Breast epithelium (tissue), 4 donors: ENCODE measurements at places on chromosomes 6 and 20. TPM values are rescaled to one million over a fixed set of nuclear protein-coding genes. Genes with fewer than 3 reads are reported as not detected.

- no peak for DNase-seq
Measured at GRCh38 chr20:3041854-3042409, 1.5 kb upstream of the GNRH2 start.

DNA sequence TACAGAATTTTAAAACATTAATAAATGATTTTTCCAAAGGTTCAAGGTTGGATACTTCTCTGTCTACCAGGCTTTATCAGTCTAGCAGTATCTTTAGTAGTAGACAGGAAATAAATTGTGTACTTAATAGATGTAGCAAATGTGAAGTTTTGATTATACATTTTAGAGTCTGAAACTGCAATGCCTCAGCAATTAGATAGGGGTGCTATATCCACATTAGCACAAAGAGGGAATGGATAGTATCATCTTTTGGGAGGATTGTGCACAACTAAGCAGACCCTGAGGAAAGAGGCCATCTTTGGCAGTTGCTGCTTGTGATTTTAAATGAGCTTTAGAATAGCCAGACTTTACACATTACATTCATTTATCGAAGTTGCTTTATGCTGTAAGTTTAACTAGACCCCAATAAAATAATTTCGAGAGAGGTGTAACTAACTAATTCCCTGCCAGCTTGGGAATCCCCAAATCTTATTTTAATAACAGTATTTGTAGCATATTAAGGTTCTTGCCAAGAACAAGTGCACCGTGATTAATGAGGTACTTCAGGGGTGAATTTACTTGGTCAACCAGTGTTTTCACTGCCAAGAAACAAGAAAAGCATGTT, 2.8 kb downstream of the KCNQ5 start:
- DNase-seq: no peak

DNA sequence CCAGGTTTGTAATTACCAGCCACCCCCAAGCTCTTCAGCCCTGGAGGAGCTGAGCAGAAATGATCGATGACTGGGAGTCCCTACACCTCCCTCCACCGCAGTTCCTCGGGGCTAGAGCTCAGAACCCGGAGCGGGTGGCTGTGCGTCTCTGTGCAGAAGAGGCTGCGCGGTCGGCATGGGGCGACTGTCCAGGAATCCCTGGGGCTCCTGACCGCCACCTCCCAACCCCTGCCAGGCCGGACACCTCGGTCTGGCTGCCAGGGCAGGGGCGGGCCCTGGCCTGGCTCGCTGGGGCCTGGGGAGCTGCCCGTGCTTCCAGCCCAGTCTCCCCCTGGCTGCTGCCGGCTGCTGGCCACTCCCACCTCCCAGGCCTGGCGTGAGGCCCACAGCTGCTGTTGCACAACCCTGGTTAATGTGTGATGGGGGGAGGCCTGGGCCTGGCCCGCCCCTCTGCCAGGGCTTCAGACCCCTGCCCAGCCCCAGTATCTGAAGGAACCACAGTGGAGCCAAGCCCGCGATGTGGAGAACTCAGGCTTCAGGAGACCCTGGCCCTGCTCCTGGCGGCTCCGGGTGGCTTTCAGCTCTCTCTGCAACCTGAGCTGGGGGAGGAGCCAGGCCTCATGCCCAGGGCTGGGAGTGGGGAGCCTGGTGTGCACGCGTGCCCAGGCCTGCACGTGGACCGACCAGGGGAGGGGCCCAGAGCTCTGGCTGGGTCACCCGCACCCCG, 1.2 kb downstream of the SLC2A4RG start:
- peak; percentile 90 for DNase-seq

- no peak for DNase-seq
Measured at GRCh38 chr20:46004889-46005473, 3.7 kb upstream of the MMP9 start.

Gene FNDC1
- 0.15 TPM for total RNA-seq
